Endothelial cell of umbilical vein (primary cell): ENCODE measurements at places on chromosomes 1 and 21.

GRCh38 chr1:179785728-179786127, 42.6 kb downstream of the FAM163A start:
- DNase-seq = no peak

DNA sequence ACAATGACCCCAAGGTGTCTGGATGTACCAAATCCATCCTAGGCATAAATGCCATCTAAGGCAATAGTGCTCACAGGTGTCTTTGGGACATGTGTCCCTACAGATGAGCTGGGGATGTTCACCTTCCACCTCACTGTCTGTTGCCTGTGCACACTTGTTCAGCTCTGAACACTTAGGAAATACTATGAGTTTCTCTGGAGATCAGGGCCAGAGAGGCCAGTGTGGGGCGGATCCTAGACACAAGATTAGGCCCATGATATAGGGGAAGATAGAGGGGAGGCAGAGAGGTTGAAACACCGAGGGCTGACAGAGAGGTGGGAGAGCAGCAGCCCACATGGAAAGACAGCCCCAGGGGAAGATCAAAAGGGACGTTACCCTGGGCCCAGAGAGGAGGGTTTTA, 25.6 kb downstream of the C1orf116 start:
- no peak for DNase-seq

DNA sequence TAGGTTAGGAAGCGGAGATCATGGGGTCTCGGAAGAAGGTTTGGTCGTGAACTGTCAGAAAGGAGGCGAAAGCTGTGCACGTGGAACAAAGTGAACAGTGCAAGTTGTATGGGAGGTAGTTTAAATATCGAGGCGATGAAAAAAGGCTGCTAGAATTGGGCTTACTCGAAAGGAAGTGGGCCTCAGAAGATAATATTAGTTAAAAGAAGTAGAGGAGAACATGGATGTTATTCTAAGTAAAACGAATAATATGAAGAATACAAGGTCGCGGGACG, 571 bp downstream of the WDR3 start:
- no peak for DNase-seq

GRCh38 chr1:186757851-186758250, 70.9 kb upstream of the PLA2G4A start:
- no peak for DNase-seq

DNA sequence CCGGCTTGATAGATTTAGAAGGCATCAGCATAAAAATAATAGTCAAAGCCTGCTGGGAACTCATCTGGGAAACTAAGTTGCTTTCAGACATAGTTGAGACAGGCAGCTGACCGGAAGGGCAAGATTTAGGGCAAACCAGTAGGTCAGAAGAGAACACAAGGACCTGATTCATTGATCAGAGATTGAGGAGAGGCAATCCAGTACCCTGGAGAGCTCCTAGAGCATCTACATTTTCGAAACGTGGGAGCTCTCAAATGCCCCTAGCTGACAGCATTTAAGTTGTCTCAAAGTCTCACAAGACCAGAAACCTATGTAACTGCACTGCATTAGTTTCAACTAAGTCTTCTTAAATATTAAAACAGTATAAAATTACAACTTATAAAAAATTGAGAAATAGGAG, 22.9 kb upstream of the MTF2 start:
- peak; percentile 19 for DNase-seq

DNA sequence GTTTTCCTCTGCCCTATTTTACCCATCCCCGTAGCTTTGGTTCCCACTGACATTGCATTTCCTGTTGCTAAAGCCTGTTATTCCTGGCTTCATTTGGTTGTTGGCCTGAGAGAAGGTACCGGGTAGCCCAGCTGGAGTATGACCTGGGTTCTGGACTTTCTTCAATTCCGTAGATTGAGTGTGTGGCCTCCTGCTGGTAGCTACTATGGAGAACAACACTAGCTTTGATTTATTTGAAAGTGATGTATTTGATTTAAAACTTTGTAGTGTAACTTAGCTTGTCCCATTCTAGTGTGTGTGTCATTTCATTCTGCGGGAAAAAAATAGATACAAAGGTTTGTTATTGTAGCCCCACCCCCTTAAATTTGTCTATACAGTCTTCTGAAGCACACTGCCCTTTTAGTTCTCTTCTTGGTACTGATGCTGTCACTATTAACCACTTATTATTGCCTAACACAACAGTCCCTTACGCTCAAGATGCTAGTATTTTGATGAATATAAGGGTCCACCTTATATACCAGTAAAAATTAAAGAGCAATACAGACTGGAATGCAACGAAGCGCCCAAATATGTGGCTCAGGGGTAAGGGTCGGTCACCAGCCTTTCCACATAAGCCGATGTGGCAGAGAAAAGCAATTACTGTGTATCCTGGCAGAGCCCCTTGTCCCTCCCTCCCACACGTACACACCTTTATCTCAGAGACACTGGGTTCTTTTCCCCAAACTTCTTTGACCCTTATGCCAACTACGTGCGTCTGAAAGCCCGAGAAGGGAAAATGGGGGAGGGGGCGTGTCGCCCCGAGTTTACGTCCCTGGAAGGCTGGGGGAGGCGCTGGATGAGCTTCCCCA, 643 bp upstream of the MOV10 start:
- peak; percentile 78 for DNase-seq

DNA sequence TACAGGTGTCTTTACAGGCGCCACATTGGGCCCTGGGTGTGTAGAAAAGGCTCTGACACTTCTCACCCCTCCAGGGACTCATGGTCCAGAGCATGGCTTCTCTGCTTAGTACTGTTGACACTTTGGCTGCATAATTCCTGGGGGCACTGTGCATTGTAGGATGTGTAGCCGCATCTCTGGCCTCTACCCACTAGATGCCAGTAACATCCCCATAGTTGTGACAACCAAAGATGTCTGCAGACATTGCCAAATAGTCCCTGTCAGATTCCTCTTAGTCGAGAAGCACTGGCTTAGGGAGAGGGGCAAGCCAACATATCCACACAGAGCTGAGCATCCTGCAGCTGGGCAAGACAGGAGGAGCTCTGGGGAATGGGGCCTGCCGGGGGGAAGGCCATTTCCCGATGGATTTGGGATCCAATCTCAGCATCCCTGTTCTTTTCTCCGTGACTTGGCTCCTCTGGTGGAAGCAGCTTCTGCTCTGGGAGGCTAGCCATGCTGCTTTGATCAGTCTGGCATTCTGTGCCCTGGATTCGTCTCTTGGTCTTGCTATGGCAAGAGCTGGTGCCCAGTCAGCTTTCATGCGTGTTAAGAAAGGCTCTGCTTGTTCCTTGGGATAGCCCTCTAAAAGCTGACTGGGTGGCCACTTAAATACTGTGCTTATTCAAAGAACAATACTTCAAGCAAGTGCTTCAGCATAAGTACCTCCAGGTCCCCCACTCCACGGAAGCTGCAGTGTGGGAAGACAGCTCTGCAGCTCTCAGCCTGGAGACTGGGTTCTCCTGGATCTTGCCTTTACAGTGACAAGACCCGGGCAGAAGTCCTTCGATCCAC, 38.3 kb upstream of the SCMH1 start:
- no peak for DNase-seq

DNA sequence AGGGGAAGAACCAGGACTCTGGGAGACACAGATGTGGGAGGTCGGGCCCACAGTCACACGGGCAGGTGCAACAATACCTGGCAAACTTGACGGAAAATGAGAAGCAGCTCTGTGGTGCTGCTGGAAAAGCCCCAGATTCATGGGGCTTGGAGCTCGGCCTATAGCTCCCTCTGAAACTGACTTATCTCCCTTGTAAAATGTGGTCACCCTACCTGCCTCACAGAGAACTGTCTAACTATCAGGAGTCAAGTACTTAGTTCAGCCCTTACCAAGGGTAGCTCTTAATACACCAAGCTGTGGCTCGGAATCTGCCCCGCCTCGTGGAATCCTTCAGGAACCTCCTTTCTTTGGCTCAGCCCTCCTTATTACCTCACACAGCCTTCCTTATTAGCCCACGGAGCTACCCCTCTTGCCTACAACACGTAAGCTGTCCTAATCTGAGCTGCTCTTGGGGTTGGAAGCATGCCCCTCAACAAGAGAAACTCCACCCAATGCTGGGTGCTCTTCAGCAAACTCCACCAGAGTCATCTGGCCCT, 68.9 kb downstream of the MRPL37 start:
- no peak for DNase-seq

GRCh38 chr21:26085127-26085526, 85.4 kb downstream of the APP start:
- DNase-seq = no peak

GRCh38 chr1:117093870-117094621, 27.5 kb downstream of the TRIM45 start:
- DNase-seq = peak; percentile 90

GRCh38 chr1:240575981-240576662, 35.8 kb downstream of the GREM2 start:
- no peak for DNase-seq

GRCh38 chr1:76494807-76495206, 372.5 kb upstream of the ST6GALNAC5 start:
- peak; percentile 51 for DNase-seq

GRCh38 chr1:98964198-98964597, 40.5 kb downstream of the PLPPR5 start:
- DNase-seq = no peak

DNA sequence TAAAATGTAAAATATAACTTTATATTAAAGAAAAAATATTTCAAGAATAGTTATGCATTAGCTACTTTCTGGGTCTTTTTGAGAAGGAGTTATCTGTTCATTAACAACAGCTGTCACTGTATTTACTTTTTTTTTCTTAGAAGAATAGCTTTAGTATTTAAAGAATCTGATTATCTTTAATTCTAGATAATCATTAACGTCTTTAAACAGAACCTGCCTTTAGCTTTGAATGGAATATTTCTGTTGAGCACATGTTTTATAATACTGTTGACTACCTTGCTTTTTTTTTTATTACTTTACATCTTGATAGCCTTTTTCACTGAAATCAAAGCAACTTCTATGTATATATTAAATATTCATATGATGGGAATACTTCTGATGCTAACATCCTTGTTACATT, 132.0 kb downstream of the CLEC20A start:
- DNase-seq = no peak

GRCh38 chr21:44402323-44403105, 49.1 kb downstream of the TRPM2 start:
- DNase-seq = no peak

- peak; percentile 80 for DNase-seq
Measured at GRCh38 chr1:204074274-204075138, 1.6 kb downstream of the SOX13 start.

GRCh38 chr1:159187033-159187432, 15.6 kb downstream of the CADM3 start:
- DNase-seq = no peak

DNA sequence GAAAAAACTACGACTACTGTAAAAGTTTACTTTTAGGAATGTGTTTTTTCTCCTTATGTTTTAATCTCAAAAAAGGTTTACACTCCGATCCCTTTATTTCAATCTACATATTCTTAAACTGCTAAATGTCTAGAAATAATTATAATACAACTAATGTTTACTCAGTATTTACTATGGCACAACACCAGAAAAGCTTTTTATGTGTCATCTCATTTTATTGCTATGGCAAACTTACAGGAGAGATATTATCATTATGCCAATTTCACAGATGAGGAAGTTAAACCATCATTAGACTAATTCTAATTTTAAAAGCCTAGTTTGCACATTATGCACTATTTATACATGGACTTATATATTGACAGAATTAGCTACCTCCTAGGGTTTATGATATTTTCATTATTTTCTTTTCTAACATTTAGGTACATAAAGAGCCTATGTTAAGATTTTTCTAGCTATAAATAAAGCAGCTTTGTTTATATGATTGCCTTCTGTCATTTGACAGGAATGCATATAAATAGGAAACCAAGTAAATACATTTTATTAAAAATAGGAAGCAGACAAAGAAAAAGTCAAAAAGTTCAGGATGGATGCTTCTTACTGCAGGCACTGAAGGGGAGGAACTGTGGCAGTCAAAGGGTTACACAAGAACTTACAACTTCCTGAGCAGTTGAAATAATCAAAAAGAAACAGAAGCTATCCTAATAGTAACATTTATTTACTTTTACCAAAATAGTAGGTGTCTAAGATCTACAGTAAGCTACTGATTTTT, 442.4 kb downstream of the LTN1 start:
- peak; percentile 20 for DNase-seq

DNA sequence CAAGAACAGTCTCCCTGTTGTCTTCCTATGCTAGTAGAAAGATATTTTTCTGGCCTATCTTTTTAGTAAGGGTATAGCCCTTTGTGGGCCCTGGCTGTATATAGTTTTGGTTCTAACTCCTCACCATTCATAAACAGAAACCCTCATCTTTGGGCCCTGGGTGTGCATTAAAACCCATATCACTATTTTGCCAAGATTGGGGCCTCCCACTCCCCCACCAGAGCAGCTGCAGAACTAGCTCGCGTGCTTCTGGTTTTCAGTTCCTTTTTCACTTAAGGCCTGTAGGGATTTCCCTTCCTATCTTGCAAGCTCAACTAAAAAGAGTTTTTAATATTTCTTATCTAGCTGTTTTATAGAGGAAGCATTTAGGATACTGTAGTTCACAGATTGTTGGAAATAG, 106.4 kb downstream of the RGL1 start:
- no peak for DNase-seq

DNA sequence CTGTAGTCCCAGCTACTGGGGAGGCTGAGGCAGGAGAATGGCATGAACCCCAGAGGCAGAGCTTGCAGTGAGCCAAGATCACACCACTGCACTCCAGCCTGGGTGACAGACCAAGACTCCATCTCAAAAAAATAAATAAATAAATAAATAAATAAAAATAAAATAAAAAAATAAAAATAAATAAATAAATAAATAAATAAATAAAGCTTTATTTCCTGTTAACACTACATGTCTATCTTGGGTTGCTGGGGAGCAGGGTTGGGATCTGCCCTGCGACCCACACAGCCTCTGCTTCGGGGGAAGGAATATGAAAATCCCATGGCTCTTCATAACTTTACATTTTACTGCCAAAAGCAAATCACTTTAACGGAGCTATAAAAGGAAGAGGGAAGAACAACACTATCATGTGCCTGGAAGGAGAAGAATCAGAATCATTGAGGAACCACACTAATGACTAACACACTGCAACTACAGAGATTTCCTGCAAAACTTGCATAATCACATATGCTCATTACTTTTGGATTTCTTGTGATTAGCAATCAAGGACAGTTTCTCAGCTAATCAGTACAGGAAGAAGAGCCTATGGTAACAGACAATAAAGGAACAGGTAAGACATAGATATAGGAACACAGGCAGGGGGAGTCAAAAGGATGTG, 72.8 kb upstream of the CD55 start:
- DNase-seq = no peak

GRCh38 chr21:38910390-38911067, 104.8 kb downstream of the ETS2 start:
- no peak for DNase-seq

GRCh38 chr1:9417695-9418094, 121.6 kb upstream of the SLC25A33 start:
- DNase-seq = no peak

DNA sequence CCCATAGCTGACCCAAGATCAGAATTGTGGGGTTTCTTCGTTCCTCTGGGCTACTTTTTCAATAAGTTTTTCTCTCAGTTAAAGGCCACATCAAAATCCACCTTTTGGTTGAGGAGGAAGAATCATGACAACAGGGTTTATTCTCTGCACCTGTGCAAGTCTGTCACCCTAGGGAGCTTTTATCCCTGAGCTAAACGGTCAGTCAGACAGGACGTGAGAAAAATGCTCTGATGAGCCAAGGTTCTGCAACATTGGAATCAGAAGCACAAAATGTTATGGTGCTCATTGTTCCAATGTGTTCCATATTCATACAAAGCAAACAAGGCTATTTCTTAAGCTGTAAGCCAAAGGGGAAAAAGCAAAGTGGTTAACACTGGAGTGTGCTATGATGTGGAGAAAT, 7.4 kb upstream of the ERICH3 start:
- DNase-seq = no peak
